ENCODE measurements at places on chromosomes 12 and 14.

GRCh38 chr12:6963016-6963731 is 7.3 kb downstream of the PHB2 start:
- DNase-seq, result no peak

GRCh38 chr12:12290206-12290605 is 23.4 kb upstream of the LRP6 start:
- no peak for DNase-seq

GRCh38 chr14:65958664-65959562 is 527.3 kb upstream of the CCDC196 start:
- DNase-seq, result no peak

- DNase-seq, result no peak
Measured at GRCh38 chr12:83763425-83763824, 1076.7 kb downstream of the TMTC2 start.

GRCh38 chr12:100414739-100415138 is 57.9 kb downstream of the SLC17A8 start:
- DNase-seq, result no peak

GRCh38 chr14:84686550-84686949 is 843.4 kb upstream of the FLRT2 start:
- DNase-seq, result no peak

DNA sequence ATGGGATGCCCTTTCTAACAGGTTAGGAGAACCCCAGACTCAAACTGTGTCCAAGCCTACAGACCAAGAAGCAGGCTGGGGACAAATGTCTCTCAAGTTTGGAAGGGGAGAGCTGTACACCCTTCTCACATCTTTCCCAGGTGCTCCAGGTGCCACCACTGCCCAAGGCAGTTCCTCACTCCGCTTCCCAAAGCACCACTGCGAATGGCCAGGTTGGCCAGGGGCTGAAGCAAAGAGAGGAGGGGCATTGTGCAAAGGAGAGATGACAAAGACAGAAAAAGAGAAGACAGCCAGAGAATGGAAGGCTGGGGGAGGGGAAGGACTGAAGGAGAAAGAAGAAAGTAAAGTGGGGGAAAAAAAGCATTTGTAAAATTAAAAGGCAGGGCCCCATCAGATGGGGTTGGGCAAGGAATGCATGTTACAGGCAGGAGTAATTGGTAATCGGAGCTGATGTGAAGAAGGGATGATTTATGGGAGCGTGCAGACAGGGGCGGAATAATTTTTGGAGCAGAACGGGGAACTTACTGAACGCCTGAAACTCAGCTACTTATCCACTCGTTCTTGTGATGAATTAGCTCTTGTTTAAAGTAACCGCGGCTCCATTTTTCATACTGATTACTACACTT is 165.8 kb downstream of the ESRRB start:
- no peak for DNase-seq

- no peak for DNase-seq
Measured at GRCh38 chr12:69846976-69847375, 21.9 kb downstream of the MYRFL start.

DNA sequence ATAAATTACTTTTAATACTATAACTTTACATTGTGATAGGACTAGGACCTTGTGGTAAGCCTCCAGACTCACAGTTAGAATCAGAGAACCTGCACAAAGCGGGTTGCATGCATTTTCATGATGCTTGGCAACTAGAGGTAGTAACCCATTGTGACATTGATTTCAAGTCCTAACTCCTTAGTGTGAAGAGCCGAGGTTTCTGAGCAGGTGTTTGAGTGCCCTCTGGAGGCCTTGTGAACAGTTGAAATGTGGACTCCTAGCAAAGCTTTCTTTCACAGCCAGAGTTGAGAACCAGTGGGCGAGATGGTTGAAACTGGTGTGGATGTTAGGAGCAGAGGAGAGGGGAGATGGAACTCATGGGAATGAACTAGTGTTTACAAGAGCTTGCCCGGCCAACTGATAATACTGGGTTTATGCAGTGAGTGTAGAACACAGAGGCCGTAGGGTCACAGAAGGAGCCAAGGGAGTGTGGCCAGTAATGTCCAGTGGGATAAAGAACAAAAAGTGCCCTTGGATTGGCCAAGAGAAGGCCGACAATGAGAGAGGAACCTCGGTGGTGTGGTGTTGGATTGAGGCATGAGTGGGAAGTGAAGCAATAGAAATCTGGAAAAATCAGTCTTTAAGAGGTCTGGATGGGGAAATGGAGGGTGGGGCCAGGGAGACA is 10.9 kb downstream of the ZNF664 start:
- no peak for DNase-seq

- DNase-seq, result no peak
Measured at GRCh38 chr12:89932954-89933353, 224.3 kb upstream of the ATP2B1 start.

DNA sequence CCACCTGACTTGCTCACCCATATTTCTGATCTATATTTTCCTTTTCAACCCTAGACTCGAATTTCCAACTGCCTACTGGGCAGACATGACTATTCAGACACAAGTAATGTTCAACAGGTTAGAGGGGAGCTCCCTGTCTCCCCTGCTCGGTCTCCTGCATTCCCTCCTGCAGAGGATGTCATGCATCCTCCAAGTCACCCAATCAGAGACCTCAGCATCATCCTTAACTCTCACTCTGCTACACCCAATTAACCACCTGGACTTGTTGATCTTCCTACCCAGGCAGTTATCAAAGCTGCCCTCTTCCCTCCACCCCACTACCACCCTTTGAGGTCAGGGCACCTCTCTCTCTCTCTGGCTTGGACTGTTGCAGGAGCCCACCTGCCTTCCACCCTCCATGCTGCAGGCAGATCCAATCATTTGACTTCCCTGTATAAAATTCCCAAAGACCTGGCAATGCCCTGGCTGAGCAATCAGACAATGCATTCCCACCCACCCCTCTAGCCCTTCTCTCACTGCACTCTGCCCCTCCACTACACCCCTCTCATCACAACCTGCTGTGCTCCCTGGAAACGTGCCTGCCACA is 10.9 kb downstream of the FAIM2 start:
- no peak for DNase-seq

DNA sequence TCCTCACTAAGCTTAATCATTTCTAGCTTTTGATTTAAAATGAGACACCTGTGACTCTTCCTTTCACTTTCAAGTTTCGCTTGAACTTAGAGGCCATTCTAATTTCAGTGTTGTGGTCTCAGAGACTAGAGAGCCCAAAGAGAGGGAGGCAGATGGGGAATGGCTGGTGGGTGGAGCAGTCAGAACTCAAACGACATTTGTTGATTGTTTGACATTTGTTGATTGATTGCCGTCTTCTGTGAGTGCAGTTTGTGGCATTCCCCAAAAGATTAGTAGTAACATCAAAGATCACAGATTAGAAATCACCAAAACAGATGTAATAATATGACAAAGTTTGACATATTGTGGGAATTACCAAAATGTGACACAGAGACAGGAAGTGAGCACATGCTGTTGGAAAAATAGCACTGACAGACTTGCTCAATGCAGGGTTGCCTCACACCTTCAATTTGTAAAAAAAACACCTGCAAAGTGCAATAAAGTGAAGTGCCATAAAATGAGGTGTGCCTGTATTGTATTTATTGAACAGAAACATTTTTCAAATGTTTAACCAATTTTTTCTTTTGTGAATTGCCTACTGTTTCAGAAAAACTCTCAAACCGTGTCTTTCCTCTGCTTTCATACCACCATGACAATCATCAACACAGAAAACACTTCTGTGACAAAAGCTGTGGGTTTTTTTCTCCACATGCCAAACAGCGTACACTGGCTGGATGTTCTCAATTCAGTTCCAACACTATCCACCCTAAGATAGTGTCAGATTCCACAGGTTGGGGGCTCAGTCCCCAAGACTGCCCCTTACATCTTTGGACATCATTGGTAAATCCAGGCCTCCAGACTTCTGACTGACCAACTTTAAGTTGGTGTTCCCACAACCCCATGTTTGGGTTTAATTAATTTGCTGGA is 376.3 kb upstream of the RGS6 start:
- no peak for DNase-seq

DNA sequence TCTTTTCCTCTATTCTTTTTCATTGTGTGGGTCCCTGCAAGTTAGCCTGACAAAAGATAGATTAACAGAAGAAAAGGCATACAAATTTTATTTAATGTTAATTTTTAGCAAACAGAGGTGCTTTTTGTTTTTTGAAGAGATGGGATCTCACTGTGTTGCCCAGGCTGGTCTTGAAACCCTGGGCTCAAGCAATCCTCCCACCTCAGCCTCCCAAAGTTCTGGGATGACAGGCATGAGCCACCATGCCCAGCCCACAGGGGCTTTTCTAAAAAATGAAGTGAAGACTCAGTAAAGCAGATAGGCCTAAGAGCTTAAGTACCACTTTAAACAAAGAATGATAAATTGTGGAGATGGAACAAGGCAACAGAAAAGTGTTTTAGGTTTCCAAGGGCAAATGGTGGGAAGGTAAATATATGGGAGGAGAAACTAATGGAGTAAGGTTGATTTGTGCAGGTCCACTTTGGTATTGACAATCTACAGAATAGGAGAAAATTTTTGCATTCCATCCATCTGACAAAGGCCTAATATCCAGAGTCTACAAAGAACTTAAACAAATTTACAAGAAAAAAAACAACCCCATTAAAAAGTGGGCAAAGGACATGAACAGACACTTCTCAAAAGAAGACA is 18.6 kb upstream of the EEA1 start:
- no peak for DNase-seq

All from activated B cell treated with CpG ODN at 0.5 μM for 24 hours (primary cell).